ENCODE measurements at places on chromosomes 4 and X.

- DNase-seq: no peak
Observed at GRCh38 chr4:158122501-158122900, 50.3 kb downstream of the GASK1B start.

DNA sequence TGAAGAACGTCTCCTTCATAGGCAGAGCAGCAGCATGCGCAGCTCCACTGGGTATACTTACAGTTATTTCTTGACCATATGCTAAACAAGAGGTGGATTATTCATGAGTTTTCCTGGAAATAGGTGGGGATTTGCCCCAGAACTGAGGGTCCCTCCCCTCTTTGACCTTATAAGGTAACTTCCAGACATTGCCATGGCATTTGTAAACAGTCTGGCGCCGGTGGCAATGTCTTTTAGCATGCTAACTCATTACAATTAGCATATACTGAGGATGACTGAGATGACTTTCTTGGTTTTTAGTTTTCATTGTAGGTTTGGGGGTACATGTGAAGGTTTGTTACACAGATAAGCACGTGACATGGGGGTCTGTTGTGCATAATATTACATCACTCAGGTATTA is 97.3 kb downstream of the MTNR1A start:
- DNase-seq: no peak

GRCh38 chr4:173492315-173492714 is 37.7 kb downstream of the HAND2 start:
- no peak for DNase-seq

- DNase-seq: no peak
Observed at GRCh38 chr4:162849937-162850336, 316.8 kb downstream of the NAF1 start.

GRCh38 chr4:139660568-139661043 is 5.0 kb upstream of the MGST2 start:
- no peak for DNase-seq

DNA sequence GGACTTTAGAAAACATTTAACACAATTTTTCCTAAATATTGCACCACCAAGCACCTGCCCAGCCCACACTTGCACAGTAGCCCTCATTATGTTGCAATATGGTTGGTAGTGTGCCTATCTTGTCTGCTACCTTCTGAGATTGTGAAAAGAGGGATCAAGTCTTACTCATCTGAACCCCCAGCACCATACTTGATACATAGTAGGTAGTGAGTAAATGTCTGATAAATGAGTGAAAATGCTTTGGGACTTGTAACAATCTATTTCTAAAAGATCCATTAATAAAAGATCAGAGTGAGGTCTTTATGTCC is 118.4 kb upstream of the MED14 start:
- no peak for DNase-seq

GRCh38 chrX:39293203-39293602 is 491.9 kb downstream of the MID1IP1 start:
- DNase-seq: no peak

GRCh38 chr4:174874898-174875297 is 43.3 kb upstream of the ADAM29 start:
- DNase-seq: no peak

DNA sequence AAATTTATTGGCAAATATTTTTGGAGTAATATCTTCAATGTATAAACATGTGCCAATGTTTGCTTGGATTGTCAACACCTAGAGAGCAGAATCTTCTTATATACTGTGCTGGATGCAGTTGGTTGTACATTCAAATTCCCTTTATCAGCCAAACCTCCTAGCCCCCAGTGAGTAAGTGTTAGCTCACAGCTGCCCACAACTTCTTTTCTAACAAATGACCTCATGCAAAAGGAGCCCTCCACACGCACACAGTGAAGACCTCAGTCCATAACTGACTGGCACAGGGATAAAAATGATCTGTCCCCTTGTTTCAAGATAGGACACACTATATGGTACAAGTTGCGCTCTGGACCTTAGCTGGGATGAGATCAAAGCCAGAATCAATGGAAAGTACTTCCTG is 458.0 kb upstream of the NWD2 start:
- DNase-seq: no peak

- no peak for DNase-seq
Observed at GRCh38 chr4:42519803-42520417, 122.6 kb downstream of the SHISA3 start.

- no peak for DNase-seq
Observed at GRCh38 chrX:107716118-107716684, 59.4 kb downstream of the TSC22D3 start.

DNA sequence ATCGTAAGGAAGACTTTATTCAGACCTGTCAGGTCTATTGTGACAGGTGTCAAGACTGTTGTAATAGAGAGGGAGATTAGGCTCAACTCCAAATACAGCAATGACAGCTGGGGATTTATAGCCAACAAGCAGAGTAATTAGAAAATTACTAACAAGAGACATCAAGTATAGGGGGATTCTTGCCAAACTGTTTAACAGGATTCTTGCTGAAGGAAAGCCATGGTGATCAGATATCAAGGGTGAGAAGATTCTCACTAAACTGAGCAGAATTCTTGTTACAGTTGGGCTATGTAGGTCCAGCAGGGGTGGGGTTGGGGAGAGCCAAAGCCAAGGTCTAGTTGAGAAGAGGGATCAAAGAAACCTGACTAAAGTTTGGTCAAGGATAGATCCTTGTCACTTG is 461.0 kb upstream of the GALNT7 start:
- no peak for DNase-seq

GRCh38 chr4:152973629-152974467 is 37.7 kb downstream of the FHDC1 start:
- DNase-seq: no peak

DNA sequence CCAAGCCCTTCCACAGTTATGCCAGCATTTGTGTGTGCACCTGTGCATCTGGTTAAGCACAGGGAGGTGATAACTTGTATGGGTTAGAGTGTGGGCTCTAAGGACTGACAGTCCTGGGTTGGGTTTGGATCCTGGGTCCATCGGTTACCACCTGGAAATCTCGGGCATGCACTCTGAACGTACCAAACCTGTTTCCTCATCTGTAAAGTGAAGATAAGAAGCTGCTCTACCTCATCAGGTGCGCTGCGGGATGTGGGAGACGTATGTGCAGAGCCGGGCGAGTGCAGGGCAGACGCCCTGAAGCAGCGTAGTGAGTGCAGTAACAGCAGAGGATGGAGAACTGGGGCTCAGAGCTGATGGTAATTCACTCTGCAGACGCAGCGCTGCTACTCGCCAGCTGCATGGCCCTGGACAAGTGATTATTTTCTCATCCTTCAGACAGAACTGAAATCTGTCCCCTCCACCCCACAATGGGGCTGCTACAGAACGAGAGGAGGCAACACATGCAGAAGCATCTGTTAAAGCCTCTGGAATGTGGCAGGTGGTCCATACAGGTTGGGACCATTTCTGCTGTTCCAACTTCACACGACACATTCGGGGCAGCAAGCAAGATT is 64.4 kb downstream of the HADH start:
- DNase-seq: no peak

DNA sequence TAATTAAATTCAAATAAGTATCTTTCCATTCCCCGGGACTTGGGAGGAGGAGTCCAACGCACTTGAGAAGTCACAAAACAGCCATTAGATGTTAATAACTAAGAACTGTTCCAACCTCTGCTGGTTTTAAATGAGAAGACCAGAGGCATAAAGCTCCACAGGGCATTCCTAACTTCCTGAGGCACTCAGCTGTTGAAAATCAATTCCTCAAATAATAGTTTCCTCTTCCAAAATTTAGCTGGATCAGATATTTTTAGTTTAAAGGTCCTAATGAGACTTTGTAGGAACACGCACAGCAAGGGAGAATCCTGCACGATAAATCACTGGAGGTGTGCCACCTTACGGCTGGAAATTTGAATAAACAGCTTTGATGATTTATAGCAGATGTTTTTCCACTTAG is 504.3 kb upstream of the ZFP42 start:
- DNase-seq: no peak

- DNase-seq: no peak
Observed at GRCh38 chr4:88138561-88138960, 19.9 kb downstream of the ABCG2 start.

DNA sequence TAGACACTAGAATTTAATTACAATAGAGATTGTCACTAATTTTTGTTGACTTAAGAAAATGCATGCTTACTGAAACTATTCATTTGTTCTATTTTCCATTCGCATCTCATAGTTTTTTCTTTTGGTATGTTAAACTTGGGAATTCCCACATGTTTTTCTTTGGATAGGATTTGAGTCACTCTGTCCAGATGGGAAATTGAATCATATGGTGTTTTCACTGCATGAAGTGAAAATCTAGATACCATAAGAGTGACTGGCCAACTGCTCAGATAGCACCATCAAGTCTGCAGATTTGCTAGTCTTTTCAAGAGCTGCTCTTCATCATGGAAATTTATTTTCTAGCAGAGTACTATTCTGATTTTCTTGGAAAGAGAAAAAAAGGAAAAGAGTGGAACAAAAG is 172.6 kb downstream of the FAM47B start:
- no peak for DNase-seq

DNA sequence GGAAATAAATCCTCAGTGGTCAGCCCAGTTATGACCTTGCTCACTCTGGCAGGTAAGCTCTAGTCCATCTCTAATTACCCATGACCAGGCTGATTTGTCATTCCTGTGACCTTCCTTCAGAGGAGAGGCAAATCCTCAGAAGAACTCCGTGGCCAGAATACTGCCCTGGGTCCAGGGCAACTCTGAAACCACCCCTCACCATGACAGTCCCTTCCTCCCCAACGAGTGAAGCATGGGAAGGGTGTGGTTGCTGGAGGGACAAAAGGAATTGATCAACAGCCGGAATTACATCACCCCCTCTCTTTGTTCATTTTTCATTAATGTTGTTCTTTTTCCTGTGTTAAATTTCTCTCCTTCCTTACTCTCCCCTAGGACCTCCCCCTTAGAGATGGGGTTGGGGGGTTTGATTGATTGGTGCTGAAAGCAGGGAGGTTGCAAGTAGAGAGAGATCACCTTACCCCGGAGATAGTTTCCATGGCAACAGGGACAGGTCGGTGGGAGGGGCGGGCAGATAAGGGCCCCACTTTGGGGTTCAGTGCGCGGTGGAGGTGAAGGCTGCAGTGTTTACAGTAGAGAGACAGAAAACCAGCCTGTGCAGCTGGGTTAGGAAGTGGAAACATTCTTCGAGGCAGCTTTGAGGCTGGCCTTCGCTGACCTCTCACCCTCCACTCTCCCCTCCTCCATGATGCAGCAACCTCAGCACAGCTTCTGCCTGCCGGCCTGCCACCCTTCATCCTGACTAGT is 647.4 kb downstream of the BCOR start:
- no peak for DNase-seq

DNA sequence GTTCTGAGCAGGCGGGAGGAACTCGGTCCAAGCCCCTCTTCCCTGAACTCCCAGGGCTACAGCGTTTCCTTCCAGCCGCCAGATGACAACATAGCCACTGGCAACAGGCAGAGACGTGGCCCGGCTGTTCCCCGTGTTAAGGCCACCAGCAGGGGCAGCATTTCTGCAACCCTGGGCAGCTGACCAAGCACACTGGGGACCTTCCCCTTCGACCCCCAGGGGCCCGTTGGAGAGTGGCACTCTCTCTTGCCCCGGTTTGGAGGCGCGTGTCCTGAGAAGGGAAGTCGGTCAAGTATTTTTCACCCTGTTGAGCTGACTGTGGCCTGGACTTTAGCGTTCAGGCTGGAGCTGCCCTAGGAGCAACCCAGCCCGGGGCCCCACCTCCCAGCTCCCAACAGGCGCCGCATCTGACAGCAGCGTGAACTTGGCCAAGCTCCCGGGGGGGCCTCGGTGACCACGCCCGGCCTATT is 37.6 kb downstream of the ZBTB49 start:
- DNase-seq: no peak

DNA sequence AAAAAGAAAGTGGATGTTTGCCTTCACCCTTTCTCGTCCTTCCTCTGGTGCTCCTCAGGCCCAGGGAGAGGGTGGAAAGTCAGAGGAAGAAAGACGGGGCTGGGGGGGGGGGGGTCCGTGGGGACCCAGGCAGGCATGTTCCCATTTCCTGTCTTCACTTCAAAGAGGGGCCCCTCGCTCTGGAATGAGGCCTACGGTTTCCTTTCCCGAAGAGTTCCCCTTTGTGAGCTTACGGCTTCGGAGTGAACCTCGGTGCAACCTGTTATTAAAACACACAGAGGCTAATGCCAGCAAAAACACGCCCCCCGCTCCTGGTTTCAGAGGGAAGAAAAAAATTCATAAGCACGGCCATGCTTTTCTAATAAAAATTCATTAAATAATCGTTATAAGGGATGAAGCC is 40.1 kb downstream of the SHOX start:
- DNase-seq: no peak

DNA sequence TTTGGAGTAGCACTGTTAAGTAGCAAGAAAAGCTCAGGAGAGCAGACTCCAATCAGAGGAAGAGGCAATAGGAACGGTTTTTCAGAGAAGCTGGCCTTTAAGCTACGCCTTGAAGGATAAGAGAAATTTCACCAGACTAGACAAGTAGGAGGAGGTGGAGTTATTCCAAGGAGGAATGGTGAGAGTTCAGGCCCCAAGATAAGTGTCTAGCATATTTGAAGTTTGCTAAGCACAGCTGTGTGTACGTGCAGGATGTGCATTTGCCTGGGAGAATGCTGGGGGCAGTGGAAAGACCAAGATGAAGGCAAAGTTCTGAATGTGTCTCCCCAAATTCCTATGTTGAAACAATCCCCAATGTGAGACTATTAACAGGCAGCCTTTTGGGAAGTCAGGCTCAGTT is 91.6 kb downstream of the SOWAHB start:
- DNase-seq: no peak

GRCh38 chrX:133544115-133544514 is 128.8 kb upstream of the GPC4 start:
- no peak for DNase-seq

GRCh38 chr4:100060765-100061416 is 110.8 kb upstream of the H2AZ1 start:
- DNase-seq: no peak

DNA sequence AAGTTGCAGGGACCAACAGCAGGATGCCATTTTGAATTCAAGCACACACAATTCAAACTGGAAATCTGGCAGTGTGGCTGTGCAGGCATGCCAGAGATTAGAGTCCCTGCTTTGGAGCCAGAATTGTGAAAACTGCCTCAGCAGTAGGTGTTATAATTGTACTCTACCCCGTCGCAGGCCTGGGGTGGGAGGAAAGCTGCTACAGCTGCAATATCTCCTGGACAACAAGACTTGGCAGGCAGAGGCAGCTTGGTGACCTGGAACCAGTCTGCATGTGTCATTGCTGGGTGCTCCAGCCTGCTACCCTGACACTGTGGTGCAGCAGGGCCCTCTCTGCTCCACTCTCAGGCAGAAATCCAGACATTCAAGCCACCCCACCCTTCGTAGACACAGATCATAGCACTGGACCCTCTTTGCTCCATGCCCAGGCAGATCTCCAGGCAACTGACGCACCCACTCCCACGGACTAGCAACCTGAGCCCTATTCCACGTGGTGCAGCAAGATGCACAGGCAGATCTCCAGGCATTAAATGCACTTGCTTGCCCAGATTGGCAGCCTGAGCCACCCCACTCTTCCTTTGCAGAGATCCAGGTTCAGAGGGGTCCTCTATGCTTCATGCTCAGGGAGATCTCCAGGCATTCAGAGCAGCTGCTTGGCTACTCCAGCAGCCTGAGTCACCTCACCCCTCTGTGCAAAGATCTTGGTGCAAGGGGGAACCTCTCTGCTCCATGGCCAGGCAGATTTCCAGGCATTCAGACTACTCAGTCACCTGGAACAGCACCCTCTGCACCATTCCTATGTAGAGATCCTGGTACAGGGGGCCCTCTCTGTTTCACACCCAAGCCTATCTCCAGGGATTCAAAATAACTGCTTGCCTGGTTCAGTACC is 140.5 kb downstream of the LRBA start:
- no peak for DNase-seq

Data from cortex of kidney (tissue), 1 donor.